ENCODE measurements at places on chromosomes 13 and 19.
A peak's percentile ranks its signal among the peaks of the same experiment; 100 is the strongest.

- DNase-seq, result no peak
Observed at GRCh38 chr13:30143666-30144400, 163.5 kb downstream of the KATNAL1 start.

GRCh38 chr13:94933230-94933751 lies 220.9 kb upstream of the SOX21 start:
- DNase-seq, result no peak

GRCh38 chr13:25420161-25420560 lies 48.4 kb downstream of the ATP8A2 start:
- no peak for DNase-seq

DNA sequence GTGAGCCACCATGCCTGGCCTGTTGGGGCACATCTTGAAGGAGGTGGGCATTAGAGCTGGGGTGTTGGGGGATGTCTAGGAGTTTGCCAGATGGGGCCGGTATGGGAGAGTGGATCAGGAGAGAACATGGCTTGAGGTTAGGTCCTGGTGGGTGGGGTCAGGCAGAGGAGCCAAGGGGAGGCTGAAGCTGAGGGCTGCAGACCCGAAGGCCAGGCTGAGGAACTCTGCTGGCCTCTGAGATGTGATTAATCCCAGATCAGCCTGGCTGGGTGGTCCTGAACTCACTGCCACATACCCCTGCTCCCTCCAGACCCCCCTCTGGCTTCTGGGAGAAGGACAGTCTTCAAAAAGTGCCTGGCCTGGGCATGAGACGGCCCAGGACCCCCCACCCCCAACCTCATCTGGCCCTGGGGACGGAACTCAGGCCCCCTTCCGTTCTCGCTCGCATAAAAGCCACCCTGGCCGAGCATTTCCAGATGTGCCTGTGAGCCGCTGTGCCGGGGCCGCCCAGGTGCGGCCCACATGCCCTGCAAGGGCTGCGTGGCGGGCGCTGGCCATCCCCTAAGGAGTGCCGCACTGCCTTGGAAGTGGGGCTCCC lies 2.7 kb downstream of the FSTL3 start:
- peak; percentile 70 for DNase-seq

GRCh38 chr19:30851646-30852045 lies 479.5 kb downstream of the ZNF536 start:
- no peak for DNase-seq

GRCh38 chr13:48586591-48587103 lies 53.8 kb upstream of the RCBTB2 start:
- no peak for DNase-seq

- no peak for DNase-seq
Observed at GRCh38 chr19:13083627-13084026, 19.0 kb downstream of the LYL1 start.

- no peak for DNase-seq
Observed at GRCh38 chr13:50152655-50153309, 137.5 kb downstream of the KCNRG start.

- no peak for DNase-seq
Observed at GRCh38 chr13:28568286-28568685, 73.4 kb upstream of the FLT1 start.
